ENCODE measurements at places on chromosomes 7 and 10.

DNA sequence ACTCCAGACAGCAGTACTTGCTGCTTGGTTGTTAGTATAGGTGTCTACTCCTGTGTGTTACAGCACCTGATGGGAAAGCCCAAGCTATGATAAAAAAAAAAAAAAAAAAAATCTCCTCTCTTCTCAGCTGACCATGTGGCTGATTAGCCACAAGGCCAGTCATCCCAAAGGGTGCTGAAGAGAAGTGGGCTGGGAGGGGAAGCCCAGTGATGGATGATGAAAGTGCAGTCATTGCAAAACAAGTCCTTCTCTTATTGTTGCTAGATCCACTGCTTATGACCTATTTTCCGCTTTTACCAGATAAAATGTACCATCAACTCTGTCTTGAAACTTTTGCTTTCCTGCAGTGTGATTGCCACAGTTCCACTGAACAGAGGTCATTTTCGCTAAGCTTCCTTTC is 1092.5 kb upstream of the C7orf33 start:
- no peak for DNase-seq

DNA sequence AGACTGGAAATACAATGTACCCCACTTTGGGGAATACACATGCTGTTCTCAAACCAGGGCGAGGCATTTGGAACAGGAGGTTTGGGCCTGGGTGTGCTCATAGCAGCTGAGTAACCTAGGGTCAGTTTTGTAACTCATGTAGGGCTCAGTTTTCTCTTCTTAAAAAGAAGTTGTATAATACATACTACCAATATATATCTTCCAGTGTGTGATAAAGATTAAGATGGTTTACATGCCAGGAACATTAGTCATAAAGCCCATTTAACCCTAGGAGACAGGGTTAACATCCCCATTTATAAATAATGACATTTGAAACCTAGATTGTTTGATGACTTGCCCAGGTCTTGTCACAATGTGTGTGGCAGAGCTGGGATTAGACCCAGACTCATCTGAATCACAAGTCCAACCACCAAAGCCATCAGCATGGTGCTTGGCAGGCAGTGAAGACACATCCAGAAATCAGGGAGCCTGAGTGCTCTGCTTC is 6.0 kb downstream of the AKR1B10 start:
- DNase-seq: no peak

GRCh38 chr10:75616874-75617478 is 185.6 kb downstream of the LRMDA start:
- no peak for DNase-seq

DNA sequence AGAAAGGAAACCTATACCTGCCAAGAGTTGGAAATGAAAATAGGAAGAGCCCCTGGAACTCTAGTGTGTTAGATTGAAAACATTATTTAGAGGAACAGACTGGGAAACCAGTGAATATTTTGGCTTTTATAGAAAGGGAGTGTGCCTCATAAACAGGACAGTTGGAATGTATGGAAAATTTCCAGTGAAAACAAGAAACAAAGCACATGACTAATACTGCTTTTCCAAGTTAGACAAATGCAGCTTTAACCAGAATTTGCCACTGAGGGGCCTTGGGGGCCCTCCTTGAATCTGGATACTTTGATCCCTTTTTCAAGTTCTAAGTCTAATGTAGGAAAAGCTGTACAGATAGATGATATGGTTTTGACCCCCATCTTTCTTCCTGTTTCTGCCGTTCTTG is 21.2 kb downstream of the ITGB8 start:
- no peak for DNase-seq

- no peak for DNase-seq
Observed at GRCh38 chr10:75431180-75432111, at the start of gene LRMDA. TSS of gene LRMDA (plus strand) at chr10:75431624.

Measured in GM04504 (cell line).